ENCODE measurements at places on chromosomes 6 and 20. TPM values are rescaled to one million over a fixed set of nuclear protein-coding genes. Genes with fewer than 3 reads are reported as not detected.

DNA sequence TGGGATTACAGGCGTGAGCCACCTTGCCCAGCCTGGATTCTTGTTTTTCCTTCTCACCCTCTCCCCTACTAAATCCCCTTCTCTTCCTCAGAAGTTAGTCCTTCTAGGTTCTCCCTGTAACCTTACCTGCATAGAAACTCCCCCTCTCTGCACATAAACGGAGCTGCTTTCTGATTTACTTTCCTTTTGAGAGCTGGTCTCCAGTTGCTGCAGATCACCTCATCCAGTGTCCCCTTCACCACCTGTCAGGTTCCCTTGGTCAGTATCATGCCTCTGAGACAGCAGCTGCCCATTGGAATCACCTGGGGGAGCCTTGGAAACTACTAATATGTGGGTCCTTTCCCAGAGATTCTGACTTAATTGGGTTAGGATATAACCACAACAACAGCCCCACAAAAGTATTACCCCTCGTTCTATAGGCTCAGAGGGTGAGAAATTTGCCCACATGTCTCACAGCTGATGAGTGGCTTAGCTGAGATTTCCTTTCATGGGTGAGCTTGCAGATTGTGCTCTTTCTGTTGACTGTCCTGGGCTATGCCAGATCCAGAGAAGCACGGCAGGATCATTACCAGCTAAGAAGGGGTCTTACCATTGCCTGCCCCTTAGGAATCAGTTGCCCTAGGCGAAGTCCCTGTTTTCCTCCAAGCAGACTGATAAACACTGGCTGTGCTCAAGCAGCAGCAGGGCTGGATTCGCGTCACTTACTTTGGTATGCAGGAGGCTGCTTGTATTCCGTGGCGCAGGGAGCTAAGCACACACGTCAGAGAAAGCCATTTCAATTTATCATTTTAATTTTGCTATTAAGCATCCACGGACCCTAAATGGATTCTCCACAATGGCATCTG, 51.3 kb downstream of the AKAP12 start:
- H3K4me3 ChIP-seq, result no peak overlapping the region
- H3K27ac ChIP-seq, result no peak overlapping the region
- peaks cover 22% of the 10 kb centered on the region for H3K4me1 ChIP-seq
- H3K36me3 ChIP-seq, result no peaks in the 10 kb centered on the region
- DNase-seq, result no peak

Gene GATA5
- not detected for total RNA-seq

- no peaks in the 10 kb centered on the region for H3K4me1 ChIP-seq
- H3K36me3 ChIP-seq, result peaks cover 7% of the 10 kb centered on the region
- no peak for DNase-seq
- peaks cover 11% of the 10 kb centered on the region for H3K27me3 ChIP-seq
- H3K4me3 ChIP-seq, result no peak overlapping the region
Measured at GRCh38 chr6:16244869-16245451, 6.6 kb downstream of the GMPR start.

DNA sequence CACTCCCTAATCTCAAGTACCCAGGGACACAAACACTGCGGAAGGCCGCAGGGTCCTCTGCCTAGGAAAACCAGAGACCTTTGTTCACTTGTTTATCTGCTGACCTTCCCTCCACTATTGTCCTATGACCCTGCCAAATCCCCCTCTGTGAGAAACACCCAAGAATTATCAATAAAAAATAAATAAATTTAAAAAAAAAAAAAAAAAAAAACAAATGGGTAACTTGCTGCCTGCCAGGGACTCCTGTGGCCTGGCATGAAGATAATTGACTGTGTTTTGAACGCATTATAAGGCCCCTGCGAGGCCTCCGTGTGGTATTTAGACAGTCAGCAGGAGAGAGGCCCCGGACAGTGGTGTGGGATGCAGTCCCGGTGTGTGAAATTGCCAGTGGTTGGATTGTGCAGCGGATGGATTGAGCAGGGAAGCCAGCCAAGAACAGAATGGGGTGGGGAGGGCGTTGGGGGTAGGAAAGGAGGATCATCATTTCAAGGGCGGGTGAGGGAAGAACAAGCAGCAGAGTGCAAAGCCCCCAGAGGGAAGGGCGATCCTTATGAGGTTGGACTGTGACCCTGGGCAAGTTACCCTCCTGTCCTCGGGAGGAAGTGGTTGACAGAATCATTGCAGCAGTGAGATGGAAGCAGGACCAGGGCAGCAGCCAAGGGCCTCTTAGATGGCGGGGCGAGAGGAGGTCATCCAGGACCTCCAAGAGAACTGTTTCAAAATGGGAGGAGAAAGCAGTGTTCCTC, 43.3 kb downstream of the PPARD start:
- no peak overlapping the region for H3K27ac ChIP-seq
- H3K4me3 ChIP-seq, result no peak overlapping the region
- DNase-seq, result no peak
